ENCODE measurements at places on chromosomes 16 and 17. TPM values are rescaled to one million over a fixed set of nuclear protein-coding genes. Genes with fewer than 3 reads are reported as not detected.

DNAJA3 gene
- total RNA-seq: 43.9 TPM

TMEM100 gene
- total RNA-seq: 21.4 TPM

ZG16 gene
- 1.5 TPM for total RNA-seq

P2RX5 gene
- total RNA-seq: 0.69 TPM

DNA sequence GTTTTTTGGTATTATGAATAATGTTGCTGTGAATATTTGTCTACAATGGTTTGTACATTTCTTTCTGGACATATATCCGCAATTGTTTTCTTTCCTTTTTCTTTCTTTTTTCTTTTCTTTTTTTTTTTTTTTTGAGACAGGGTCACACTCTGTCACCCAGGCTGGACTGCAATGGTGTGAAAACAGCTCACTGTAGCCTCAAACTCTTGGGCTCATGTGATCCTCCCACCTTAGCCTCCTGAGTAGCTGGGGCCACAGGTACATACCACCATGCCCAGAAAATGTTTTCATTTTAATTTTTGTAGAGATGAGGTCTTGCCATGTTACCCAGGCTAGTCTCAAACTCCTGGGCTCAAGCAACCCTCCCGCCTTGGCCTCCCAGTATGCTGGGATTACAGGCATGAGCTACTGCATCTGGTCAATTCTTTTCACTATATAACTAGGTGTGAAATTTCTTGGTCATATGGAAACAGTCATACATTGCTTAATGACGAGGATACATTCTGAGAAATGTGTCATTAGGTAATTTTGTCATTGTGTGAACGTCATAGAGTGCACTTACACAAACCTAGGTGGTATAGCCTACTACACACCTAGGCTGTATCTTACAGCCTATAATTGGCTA is 15.2 kb downstream of the IL21R start:
- H3K4me3 ChIP-seq: no peak overlapping the region
- no peak for DNase-seq
- H3K27ac ChIP-seq: no peak overlapping the region
- no peaks in the 10 kb centered on the region for H3K4me1 ChIP-seq
- peaks cover 4% of the 10 kb centered on the region for H3K27me3 ChIP-seq
- no peaks in the 10 kb centered on the region for H3K36me3 ChIP-seq

- peaks cover 13% of the 10 kb centered on the region for H3K4me1 ChIP-seq
- H3K36me3 ChIP-seq: peaks cover 6% of the 10 kb centered on the region
- peak within 1 kb of the TSS; percentile 85 for H3K4me3 ChIP-seq
- H3K27me3 ChIP-seq: peaks cover 58% of the 10 kb centered on the region
- peak within 1 kb of the TSS; percentile 46 for H3K27ac ChIP-seq
Measured at GRCh38 chr17:9021158-9021991, at the start of gene NTN1. Gene NTN1, plus strand, starts transcription at chr17:9021510. Its CDS starts 864 bp downstream, at chr17:9022374.

DNA sequence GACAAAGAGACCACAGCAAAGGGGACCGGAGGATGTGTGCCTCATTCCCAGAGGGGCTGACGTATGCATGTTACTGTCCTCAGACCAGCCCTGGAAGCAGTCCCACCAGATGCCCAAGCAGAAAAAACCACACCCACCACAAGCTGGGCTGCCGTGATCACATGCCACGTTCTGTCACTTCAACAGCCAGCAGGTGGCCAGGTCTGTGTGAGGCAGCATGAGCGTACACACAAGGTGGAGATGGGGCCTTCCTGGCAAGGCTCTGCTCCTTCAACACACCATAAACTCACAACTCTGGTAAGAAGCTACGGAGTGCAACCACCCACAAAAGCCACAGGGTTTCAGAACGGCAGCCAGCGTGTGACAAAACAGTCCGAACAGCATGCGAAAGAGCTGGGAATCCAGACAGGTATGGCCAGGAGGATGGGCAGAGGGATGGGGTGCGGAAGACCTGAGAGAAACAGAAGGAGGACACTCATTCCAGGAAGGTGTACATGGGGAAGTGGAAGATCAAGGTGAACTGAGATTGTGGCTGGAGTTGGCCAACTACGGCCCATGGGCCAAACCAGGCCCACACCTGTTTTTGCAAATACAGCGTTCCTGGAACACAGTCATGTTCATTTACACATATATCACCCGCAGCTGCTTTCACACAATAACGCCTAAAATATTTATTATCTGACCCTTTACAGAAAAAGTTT is 27.9 kb downstream of the MBTPS1 start:
- H3K4me1 ChIP-seq: no peaks in the 10 kb centered on the region
- H3K27ac ChIP-seq: no peak overlapping the region
- H3K4me3 ChIP-seq: no peak overlapping the region
- peaks cover 11% of the 10 kb centered on the region for H3K36me3 ChIP-seq

- H3K27me3 ChIP-seq: peaks cover 7% of the 10 kb centered on the region
- peak overlapping the region; percentile 19 for H3K4me3 ChIP-seq
- peak overlapping the region; percentile 25 for H3K27ac ChIP-seq
- peaks cover 9% of the 10 kb centered on the region for H3K36me3 ChIP-seq
- H3K4me1 ChIP-seq: peaks cover 59% of the 10 kb centered on the region
Measured at GRCh38 chr16:49588729-49589384, 215.3 kb downstream of the C16orf78 start.

DNA sequence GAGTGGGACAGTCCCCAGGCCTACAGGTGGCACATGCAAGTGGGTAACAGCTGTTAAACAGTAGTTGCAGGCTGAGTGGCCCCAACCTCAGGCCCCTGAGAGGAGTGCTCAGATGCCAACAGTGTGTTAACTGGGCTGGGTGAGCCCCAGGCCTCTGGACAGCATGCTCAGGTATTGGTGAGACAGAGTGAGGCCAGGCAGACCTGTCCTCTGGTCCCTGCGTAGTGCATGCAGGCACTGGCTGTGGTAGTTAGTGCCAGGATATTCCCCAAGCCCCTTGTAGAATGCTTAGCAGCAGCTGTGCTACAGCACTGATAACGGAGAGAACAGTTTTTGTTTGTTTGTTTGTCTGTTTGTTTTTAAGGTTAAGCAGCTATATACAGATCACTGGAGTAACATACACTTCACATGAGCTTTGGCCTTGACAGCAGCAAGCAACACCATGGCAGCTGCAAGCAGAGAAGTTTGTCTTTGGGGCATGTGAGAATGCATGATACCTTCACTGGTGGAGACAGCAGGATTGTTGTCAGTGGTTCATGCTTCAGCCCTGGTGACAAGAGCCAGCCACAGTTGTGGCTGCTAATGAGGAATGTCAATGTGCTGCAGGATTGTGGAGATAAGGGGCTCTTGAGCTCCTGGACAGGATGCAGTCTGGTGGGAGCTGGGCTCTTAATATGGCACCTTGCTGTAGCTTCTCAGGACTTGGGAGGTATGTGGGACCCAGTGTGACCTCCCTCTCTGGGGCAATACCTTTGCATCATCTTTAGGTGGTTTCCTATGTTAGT is 614.4 kb downstream of the CDH11 start:
- no peaks in the 10 kb centered on the region for H3K27me3 ChIP-seq
- DNase-seq: no peak
- no peaks in the 10 kb centered on the region for H3K36me3 ChIP-seq
- H3K4me3 ChIP-seq: no peak overlapping the region
- H3K27ac ChIP-seq: no peak overlapping the region

- no peak overlapping the region for H3K27ac ChIP-seq
- H3K4me1 ChIP-seq: peaks cover 18% of the 10 kb centered on the region
- DNase-seq: no peak
Measured at GRCh38 chr17:19703106-19703827, 13.1 kb downstream of the SLC47A2 start.

DNA sequence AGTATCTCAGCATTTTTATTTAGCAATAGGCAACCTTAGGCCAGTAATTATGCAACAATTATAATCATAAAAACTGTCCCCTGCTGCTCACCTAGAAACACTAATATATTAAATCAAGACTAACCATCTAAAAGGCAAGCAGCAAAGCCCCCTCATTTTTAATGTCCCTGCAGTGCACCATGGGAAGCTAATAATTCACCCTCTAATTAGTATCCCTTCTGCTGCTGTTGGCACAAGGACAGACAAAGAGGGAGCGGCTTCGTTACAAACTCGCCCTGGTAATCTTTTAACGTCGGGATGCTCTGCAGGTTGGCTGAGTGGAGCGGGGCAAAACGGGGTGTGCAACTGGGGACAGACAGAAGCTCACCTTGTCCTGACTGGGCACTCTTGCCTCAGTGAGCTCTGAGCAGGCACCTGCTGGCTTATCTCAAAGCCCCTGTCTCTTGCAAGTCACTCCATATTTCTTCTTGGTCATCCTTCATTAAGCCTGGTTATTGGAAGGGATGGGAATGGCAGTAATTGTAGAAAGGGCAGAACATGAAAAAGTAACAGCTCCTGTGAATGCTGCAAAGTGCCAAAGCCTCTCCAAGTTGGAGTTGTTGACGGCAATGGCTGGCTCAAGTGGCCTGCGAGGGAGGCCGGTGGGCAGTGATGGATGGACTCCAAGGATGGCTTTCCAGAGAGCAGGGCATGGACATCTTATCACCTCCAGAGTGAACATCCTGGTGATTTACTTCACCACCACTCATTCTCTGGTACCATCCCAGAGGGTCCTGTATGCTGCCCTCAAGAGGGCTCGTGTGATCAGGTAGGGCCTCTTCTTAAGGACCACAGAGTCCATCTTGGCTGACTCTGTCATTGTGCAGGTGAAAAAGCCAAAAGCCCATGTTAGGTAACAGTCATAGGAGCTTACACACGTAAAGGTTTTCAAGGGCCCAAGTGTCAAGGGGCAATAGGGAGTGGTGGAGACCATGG is 219.6 kb upstream of the N4BP1 start:
- H3K27ac ChIP-seq: no peak overlapping the region
- H3K4me3 ChIP-seq: no peak overlapping the region
- H3K36me3 ChIP-seq: no peaks in the 10 kb centered on the region
- peaks cover 4% of the 10 kb centered on the region for H3K4me1 ChIP-seq
- DNase-seq: no peak

Measured in type B pancreatic cell (in vitro differentiated cells).